NCI-H2107 (cell line): ENCODE measurements at places on chromosomes 1 and 21.

DNA sequence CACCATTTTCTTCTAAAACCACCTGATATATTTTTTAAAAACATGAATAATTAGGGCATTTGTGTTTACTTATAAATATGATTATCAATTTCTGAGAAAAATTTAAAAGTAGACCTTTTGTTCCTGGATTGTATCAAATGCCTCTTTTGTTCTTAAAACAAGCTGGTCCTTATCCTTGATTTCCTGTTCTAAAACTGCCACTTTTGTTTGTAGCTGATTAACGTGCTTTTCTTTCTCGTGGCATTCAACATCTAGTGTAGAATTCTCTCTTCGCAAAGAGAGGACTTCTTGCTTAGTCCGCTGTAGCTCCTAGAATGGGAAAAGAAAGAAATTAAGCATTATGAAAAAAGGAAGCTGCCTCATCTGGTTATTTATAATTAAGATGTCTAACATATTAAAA is 25.0 kb downstream of the SASS6 start:
- DNase-seq: no peak

DNA sequence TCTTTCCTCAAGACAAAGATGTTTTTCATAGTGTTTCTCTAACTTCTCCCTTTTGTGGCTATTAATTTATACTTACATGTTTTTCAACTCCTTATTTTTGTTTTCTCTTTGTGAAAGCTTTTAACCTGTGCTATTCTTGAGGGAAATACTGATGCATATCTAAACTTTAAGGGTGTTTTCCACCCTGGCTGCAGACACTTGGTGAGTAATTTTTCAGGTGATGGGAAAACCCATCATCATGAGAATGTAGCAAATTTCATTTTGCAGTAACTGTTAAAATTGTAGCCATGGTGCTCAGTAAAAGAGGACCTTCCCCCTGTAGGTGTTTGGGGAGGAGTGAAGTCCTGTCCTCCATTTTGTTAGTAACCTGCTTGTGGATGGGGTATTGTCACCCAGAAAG is 124.2 kb downstream of the LIPI start:
- DNase-seq: no peak

GRCh38 chr1:162040657-162041056 is 17.0 kb upstream of the OLFML2B start:
- DNase-seq: no peak

DNA sequence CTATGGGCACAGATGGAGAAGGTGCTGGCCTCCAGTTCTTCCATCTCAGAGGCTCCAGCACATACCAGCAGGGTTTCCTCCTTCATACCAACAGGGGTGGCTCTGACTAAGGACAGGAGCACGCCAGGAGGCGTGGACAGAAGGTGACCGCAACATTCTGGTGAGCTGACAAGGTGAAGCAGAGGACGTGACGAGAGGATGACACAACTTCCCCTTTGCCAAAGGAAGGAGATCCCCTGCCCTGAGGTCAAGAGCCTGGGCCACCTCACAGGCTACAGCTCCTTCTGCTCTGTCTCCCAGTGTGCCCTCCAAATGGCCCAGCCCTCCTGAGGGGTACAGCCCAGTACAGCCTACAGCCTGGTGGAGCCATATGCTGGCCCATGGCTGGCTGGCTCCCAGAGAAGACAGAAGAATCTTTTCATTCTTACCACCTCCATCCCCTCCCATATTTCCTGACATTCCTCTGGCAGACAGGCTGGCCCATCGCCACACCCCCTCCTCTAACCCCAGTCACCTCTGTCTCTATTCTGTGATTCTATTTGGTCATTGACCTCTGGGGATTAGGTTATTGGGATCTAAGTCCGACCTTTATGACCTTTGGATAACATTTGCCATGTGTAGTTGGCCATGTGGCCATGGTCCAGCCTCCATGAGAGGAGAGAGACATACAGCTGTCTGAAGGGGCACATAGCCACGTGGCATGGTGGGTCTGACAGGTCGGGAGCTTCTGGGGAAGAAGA is 5.1 kb upstream of the LAMB3 start:
- no peak for DNase-seq

- no peak for DNase-seq
Measured at GRCh38 chr1:12426030-12426429, 192.0 kb downstream of the DHRS3 start.

GRCh38 chr1:156150333-156151011 is 2.9 kb upstream of the SEMA4A start:
- no peak for DNase-seq

- DNase-seq: no peak
Measured at GRCh38 chr1:15848143-15848928, 829 bp downstream of the SPEN start.

DNA sequence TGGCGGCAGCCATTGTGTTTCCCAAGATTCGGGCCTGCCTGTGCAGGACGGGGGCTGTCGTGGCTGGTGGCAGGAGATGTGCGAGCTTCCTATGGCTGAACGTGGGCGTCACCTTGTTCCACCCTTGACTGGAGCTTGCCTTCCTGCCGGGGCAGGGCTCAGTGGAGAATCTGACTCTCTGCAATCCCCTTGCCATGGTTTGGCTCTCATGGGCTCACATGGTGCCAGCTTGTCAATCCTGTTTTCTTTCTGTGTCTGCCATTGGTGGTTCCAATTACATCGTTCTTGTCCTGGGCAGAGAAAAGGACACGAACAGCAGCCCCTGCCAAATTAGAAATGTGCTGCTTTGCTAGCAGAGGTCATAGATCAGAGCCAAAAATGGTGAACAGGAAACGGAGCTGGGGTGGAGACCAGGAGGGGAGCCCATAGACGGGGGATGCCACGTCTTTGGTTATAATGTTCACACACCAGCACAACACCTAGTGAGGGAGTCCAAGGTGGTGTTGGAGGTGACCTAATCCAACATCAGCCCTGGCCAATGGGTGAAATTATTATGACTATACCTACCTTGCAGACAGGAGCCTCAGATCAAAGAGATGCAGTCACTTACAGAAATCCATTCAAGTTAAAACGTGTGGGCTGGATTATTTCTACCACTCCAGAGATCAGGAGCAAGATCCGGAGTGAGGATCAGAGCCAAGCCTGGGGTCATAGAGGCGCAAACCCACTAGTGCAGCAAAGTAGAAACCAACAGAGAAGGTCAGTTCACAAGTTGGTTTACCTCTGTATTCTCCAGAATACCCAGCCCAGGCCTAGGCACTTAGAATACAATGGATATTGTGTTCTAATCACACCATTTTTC is 253.1 kb downstream of the SIPA1L2 start:
- no peak for DNase-seq

GRCh38 chr1:3350506-3351261 is 103.8 kb upstream of the ARHGEF16 start:
- DNase-seq: no peak
